ENCODE measurements at places on chromosomes 3 and 15.

GRCh38 chr3:46335541-46335940 lies 18.4 kb upstream of the CCR2 start:
- no peak for DNase-seq

- no peak for DNase-seq
These were observed 135.8 kb upstream of the ANKRD28 start for GRCh38 chr3:15933439-15934139.

DNA sequence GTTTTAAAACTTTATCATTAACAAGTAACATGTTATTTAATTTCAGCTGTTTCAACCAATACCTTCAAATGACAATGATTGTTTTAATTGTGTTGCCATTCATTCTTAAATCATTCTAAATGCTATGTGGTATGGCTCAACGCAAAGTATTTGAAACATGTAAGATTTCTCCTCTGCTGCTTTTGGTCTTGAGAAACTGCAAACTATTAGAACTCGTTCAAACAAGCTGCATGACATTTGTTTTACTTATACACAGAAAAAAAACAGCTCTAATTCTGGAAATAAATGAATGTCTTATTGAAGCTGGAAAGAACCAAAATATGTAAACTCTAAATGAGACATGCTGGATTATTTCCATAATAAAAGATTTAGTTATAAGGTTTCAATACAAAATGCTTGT lies 29.3 kb downstream of the FBN1 start:
- no peak for DNase-seq

GRCh38 chr15:75452364-75452864 lies 924 bp upstream of the SIN3A start:
- DNase-seq: peak; percentile 64

- no peak for DNase-seq
These were observed 215.6 kb downstream of the PDCD6IP start for GRCh38 chr3:34013818-34014570.

DNA sequence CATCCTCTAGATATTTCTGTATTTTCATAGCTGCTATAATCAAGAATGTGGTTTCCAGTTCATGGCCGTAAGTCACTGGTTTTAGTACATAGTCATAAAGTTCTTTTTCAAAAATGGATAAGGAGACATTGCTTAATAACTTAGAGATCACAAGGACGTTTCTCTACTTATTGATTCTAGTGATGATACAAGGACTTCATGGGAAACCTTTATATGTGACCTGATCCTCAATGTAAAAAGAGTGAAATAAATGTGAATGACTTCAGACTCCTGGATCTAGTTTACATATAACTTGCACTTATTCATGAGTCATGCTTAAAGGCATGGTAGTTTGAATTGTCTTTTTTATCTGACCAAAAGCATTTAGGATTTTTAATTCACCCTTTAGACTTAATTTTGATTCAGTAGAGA lies 35.2 kb downstream of the TSC22D2 start:
- no peak for DNase-seq

- no peak for DNase-seq
These were observed 18.3 kb upstream of the CACNA2D3 start for GRCh38 chr3:54104084-54104483.
